ENCODE measurements at places on chromosomes 6 and 20.

- DNase-seq, result no peak
These were observed 8.7 kb downstream of the DNAAF9 start for GRCh38 chr20:3398681-3399252.

DNA sequence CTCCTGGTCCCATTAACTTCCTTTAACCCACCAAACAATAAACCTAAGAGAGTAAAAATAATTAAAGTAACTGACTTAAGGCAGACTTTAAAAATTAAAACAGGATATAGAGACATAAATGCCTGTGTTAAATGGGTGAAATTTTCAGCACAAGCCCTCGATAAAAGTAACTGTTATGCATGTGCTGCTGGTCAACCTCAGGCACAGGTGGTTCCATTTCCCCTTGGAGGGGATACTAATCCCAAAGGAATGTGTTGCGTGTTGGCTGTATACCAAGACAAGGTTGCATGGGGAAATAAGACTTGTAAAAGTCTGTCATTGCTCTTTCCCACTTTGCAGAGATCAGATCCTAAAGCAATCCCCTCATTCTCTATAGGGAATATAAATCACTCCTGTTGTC, 25.8 kb downstream of the HLA-A start:
- DNase-seq, result no peak

GRCh38 chr6:161261325-161261724, 12.5 kb downstream of the AGPAT4 start:
- no peak for DNase-seq

DNA sequence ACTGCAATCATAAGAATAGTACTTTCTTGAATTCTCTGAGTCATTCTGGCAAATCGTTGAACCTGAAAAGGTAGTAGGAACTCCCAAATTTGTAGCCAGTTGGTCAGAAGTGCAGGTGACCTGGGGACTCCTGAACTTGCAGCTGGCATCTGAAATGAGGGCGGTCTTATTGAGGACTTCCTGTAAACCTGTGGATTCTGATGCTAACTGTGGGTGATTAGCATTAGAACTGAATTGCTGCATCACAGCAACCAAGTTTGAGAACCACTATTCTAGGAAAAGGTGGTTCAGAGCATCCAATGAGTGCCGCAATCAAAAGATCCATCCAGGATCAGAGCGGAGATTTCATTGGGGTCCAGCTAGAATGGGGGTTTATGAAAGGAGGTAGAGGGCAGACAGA, 50.2 kb upstream of the UTRN start:
- DNase-seq, result no peak

- no peak for DNase-seq
These were observed 45.9 kb upstream of the CSE1L start for GRCh38 chr20:48999890-49000870.

- DNase-seq, result no peak
These were observed 98.1 kb downstream of the MYLK4 start for GRCh38 chr6:2652611-2653010.

DNA sequence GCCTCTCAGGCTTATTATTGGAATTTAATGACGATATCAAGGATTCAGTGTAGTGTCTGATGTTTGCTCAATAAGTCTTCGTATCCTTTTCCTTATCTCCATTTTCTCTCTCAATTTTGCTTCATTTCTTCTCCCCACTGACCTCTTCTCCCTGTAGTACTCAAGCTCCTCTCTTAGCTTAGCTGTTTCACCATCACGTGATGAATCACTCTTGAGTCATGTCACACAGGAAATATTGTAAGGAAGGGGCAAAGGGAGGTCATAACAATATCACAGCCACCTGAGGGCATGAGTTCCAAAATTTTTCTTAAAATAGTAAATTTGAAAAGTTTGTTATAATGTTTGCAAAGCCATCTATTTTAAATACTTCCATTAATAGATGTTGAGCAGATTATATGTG, 392.2 kb upstream of the MARCKS start:
- no peak for DNase-seq

DNA sequence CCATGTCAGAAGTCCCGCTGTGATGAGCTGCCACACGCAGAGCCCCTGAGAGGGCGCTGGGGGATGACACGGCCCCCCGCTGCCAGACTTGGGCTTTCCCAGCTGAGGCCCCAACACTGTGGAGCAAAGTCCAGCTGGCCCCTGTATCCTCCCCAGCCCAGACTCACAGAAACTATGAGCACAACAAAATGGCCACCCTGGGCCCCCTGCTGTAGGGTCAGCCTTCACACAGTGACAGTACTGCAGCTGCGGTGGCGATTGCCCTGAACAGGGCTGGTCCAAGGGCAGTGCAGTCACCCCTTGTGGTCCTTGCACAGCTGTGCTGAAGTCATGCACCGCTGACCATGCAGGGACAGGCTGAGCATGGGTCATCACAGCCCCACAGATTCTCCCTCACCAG, 78.2 kb upstream of the CST7 start:
- DNase-seq, result no peak

DNA sequence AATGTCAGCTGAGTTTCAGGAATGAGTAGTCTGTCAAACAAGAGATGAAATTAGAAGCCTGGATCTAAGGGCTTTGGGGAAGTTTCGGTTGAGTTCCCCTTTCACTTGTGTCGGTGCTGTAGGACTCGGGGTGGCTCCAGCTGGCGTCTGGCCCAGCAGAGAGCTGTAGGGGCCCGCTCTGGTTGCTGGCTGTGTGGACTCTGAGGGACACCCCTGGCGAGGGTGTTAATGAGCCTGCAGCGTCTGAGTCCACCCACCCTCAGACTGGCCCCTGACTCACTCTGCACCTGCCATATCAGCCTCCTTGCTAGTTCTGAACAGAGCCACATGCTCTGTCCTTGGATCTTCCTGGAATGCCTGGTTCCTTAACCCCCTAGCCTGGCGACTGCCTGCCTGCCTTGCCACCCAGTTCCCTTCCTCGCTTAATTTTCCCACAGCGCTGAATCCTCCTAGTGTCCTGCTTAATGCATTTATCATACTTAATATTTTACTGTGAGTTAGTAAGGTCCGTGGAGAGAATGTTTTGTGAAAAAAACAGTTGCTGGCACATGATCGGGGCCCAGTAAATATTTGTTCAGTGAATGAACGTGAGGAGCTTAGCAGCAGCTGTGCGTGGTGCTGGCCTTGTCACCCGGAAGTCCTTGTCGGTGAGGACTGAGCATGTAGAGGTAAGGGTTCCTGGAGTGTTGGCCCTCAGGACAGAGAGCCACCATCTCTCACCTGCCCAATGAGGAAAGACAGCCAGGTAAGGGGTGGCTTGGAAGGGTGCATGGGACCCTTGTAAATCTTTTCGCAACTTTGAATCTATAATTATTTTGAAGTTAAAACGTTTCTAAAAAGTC, 1.6 kb downstream of the DNAJC5 start:
- no peak for DNase-seq

GRCh38 chr6:25290306-25291060, 11.3 kb downstream of the CARMIL1 start:
- DNase-seq, result no peak

DNA sequence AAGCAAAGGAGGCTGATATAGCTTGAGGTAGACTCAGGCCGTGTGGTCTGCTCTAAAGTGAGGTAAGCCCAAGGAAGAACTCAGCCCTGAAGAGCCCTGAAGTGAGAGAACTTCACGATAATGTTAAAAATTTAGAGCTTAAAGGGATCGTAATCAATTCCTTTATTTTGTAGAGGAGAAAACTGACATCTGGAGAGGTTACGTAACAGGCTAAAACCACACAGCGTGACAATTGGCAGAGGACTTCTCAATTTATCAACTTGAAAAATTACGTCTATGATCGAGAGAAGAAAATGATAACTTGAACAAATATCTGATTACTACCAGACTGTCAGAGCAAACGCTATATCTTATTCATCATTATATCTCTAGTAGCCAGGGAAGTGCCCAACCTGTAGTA, 121.8 kb upstream of the FOXO3 start:
- DNase-seq, result no peak

- DNase-seq, result no peak
These were observed 12.9 kb upstream of the ZBTB9 start for GRCh38 chr6:33441457-33441856.

GRCh38 chr20:15345287-15345686, 1007.9 kb upstream of the FLRT3 start:
- DNase-seq, result no peak

GRCh38 chr6:143375022-143375585, 75.4 kb downstream of the ADAT2 start:
- DNase-seq, result no peak

DNA sequence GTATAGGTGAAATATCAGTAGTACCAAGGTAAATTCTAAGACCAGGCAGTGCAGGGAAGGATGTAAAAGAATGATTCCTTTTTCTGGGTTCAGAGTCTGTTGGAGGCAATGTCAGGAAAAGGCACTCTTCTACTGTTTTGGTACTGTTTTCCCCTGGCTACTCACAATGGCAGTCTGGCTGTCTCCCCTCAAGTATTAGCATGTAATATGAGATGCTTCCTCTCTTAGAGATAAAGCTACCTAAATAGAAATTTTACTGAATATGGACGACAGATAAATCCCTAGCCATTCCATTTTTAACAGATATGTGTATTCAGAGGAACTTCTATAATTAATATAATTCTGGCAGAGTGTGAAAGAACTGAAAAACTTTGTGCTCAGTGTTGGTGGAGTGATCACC, 3.5 kb downstream of the RNF8 start:
- DNase-seq, result no peak

- DNase-seq, result no peak
These were observed 982.2 kb upstream of the MAP3K7 start for GRCh38 chr6:91569071-91569470.

GRCh38 chr6:106974999-106975737, 639 bp upstream of the CD24 start:
- no peak for DNase-seq

GRCh38 chr6:136011475-136011874, 160.0 kb downstream of the PDE7B start:
- no peak for DNase-seq

DNA sequence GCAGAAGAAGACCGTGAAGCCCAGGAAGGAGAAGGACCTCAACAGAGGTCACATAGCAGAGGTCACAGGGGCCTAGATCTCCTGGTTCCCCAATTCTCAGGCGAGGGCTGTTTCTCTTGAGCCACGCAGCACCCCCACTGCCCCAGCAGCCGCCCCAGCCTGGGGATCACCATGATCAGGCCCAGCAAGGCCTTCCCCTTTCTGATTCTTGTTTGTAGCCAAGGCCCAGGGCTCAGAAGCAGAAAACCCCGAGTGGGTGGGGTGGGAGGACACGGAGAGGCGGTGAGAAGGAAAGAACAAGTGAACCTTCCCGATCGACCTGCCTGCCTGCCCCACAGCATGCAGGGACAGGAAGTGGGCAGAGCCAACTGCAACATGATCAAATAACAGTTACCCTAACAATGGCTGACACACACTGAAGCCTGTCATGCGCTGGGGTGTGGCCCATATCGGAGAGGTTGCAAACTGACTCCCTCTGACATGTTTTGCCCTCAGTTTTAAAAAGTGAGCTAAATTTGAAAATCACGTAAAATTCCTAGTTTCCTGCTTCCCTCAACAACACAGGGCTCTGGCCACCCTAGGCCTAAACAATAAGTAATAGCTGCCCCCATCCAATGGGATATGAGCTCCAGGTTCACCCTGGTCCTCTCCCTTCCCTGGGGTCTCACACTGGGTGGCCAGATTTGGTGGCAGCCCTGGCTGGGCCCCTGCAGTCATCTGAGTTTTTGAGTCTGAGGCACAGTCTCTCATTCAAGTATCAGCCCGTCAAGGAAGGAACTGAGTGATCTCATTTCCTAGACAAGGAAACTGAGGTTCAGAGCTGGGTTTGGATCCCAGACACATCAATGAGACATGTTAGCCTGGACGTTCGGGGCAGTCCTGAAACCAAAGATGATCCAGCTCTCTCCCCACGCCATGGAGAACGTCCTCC, 6.5 kb downstream of the PEDS1 start:
- DNase-seq, result no peak

- DNase-seq, result no peak
These were observed 652 bp downstream of the BMP6 start for GRCh38 chr6:7726416-7727085.
